ENCODE measurements at places on chromosomes 2 and 18.

- DNase-seq = peak; percentile 18
Measured at GRCh38 chr2:172307800-172308199, 119.6 kb upstream of the ITGA6 start.

DNA sequence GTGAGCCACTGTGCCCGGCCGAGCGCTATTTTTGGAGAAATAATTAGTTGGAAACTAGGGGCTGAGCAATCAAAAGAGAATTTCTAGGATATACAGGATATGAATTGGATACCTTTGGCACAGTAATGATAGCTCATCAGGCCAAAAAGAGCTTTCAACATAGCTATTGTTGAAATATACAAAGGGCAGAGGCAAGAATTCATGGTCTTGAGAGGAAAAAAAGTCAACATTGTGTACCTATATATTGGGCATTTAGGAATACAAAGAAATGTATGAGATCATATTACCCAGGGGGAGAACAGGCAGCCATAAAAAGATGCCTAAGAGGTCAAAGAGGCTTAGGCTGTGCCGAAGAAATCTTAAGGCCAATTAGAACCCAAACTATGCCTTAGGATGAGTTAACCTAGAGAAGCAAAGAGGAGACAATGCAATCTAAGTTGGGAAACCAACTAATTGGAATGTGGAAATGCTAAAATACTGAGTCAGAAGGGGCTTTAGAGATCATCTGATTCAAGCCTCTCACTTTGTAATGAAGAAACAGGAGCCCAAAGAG is 99.0 kb downstream of the RBBP8 start:
- peak; percentile 81 for DNase-seq

DNA sequence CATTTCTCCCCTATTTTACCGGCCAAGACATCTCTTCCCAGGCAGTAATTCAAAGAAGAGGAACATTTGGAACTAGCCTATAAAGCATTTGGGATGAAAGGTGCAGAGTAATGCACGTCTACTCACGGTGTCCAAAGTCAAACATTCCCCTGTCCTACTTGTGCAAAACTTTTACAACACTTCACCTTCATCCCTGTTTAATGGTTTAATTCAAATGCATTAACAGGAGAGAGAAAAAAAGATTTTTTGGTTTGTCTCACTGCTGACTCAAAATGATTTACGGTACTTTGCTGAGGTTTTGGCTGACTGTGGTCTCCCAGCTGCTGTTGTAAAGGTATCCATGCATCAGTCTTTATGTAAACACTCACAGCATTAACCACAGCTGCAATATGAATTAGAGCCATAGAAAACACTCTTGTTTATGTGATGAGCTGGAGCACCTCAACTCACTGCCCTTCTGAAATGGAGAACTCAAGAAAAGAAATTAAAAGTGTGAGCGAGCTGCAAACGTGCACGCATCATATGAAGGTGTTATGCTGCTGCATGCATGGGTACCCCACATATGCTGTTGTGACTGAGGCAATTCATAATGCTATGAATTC is 220.5 kb downstream of the PIEZO2 start:
- DNase-seq = peak; percentile 91

DNA sequence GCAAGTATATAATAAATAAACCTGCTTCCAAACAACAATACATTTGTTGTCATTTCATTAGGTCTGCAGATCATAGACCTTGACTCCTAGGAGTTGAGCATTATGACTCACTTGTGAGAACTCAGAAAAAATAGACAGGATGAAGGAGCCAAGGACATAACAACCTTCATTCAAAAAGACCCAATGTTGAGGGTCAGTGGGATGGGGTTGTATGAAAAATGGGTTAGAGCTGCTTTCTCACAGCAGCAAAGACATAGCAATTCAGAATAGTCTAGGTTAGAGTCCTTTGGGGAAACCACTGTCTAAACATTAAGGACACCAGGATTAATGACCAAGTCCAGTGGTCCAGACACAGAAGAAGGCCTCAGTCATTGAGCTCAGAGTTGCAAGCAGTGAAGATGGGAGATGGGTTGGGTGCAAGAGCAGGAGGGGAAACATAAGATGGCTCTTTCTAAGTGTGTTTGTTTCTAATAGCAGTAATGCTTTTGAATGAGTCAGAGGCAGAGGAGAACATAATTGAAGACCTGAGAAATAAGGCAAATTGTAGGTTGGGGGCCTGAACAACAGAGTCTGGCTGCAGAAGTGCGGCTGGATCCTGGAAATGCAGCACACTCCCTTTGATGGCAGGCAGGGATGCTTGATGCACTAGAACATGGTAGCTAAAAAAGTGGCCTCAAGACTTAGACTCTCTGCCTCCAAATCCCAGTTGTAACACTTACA is 3.7 kb upstream of the SERPINB10 start:
- DNase-seq = no peak

DNA sequence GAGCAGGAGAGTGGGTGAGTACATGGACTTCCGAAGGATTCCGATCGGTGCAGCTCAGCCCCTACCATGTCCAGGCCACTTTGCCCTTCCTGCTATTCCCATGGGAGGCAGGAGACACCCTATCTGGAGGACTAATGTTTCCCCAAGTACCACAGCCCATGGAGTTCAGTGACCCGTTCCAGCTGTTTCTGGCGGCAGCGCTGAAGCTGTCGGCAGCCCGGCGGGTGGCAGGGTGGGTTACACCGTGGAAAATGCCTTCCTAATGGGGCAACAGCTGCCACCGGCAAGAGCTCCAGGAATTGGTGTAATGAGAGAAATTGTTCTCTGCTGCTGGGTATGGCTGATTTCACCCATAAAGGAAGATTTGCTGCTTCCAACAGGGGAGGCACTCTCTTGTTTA is 98.3 kb downstream of the MYCN start:
- no peak for DNase-seq

DNA sequence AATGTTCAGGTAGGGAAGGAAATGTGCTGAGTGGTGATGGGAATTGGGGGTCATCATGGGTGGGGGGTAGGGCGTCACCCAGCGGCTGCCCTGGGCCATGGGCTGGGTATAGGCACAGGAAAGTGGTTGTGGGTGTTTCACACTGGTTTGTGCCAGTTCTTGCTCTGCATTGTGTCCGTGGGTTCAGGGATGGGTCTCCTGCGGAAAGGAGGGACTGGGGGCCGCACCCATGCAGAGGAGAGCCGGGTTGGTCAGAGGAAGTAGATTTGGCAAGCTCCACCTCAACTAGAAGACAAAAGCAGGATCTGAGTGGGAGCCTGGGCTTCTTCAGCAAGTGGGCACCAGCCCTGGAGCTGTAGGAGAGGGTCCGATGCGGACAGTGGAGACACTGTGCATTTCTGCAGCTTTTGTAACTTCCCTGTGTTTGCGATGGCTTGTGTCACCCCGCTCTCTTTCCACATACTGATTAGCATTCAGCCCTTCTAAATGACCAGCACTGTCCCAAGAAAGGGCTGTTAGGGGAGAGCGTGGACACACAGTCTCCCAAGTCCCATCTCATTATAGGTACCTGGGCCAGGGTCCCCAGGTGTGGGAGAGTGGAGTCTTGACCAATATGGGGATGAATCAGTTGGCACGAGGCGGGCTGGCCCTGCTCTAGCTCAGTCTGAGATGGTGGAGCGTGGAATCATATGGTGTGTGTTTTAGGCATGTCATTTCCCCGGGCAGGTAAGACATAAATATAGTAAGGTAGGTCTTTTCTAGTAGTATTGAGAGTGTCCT is 67.2 kb downstream of the LRRFIP1 start:
- no peak for DNase-seq

DNA sequence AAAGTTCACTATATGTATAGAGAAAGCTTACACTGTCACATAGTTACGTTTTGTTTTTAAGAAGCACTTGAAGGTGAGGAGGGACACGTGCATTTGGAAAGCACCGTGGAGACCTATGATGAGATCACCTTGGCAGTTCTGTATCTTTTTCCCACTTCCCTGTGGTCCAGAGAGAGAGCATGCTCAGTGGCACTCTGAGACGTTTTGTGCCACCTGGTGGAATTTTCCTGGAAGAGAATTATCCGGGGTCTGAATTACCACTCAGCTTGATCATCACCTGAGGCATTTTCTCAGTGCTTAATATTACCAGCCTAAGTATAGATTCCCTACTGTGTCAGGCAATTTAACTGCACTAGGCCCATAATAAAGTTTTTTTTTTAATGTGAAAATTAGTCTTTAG is 469.4 kb upstream of the SMIM21 start:
- no peak for DNase-seq

GRCh38 chr2:36333350-36334012 is 22.1 kb upstream of the CRIM1 start:
- DNase-seq = no peak

- no peak for DNase-seq
Measured at GRCh38 chr2:49936965-49937364, 782.6 kb upstream of the FSHR start.

- peak; percentile 34 for DNase-seq
Measured at GRCh38 chr18:9971313-9971920, 57.6 kb downstream of the VAPA start.

DNA sequence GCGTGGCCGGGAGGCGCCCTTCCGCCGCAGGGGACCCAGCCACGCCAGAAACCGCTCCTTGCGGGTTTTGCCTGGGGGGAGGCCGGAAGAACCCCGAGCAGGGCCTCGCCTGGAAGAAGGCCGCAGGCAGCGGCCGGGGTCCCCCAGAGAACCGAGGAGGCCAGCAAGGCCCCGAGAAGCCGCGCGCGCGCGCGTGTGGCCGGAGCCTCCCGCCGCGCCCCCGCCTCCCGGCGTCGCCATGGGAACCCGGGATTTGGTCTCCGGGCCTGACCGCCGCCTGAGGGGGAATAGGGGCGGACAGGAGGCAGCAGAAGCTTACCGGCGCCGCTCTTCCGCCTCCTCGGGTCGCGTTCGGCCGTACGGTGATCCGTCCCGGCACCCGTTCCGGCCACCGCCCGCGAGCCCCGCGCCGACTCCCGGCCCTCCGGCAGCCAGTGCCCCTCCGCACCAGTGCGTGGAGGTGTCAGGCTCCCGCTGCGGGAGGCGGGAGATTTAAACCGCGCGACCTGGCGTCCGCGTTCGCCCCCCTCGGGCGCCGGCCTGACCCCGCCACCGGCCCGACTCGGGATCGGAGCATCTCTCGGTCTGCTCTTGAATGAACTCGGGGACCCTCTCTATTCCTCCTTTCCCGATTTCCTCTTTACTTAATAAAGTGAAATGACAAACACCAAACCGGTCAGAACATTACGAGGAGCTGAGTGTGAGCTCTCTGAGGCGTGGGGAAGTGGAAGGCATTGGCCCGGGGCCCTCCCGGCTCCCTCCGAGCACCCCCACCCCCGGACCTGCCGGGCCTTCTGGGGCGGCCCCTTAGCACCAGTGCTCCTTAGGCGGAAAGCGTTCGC is at the start of gene ICA1L:
Gene ICA1L (minus strand): TSS at position 467 of the 842 bp plus-strand sequence. CDS start 42,757 bp downstream, outside the sequence.
- DNase-seq = peak; percentile 41

DNA sequence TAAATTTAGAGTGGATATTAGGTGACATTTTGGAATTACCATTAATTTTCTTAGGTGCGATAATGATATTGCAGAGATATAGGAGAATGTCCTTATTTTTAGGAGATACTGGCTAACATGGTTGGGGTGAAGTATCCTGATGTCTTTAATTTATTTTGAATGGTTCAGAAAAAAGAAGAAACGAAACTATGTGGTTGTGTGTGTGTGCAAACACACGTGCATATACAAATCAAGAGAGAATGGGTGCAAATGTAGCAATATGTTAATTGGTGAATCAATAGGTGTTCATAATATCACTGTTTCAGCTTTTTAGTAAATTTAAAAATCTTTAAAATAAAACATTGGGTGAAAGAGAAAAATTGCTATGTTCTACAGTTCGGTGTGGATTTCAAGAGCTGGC is 140.9 kb downstream of the DIS3L2 start:
- DNase-seq = no peak

DNA sequence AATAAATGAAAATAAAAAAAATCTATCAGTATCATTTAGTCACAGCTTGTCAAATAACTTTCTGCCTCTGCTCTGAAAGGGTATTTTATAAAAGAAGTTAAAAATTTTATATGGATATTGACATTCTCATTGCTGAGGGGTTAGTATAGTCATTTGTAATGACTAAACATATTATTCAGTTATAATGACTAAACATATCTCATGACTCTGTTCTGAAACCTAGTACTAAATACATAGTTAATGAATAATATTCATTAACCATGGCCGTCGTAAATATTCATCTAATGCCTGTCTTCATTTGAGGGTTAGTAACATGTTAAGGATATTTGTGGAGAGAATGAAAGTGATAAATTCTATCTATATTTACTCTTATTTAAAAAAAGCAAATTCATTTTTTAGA is 69.1 kb upstream of the MAP4K3 start:
- no peak for DNase-seq

DNA sequence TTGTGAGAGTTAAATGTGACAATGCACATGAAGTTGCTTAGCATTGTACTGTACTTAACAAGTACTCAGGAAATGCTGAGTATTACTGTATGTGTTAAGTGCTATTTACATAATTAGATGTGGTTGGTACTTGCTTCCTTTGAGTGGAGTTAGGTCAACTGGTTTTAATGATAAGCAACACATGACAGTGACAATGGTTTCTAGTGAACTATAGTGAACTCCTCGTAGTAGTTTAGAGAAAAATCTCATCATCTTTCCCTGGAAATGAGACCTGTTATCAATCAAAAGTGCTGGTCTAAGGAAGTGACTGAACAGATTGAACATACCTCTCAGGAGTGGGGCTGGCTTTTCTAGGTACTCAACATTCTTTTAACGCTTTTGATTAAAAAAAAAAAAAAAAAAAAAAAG is 29.2 kb upstream of the ZDBF2 start:
- DNase-seq = no peak

DNA sequence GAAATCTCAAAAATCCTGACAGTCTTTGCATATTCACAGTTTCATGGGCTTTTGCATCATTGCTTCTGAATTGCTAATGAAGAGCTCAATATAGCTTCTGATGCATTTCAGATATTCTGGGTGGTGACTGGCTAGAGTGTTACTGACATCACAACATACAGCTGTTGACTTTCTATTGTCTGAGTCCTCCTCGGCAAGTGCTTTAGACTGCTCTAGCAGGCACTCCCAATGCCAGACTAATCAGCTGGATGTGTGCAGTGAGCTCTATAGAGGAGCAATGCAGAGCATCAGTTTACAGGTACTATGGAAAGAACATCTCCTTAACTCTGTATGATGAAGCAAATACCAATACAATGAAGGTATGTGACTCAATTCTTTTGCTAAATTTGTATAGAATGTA is 54.9 kb downstream of the R3HDM1 start:
- no peak for DNase-seq

- peak; percentile 27 for DNase-seq
Measured at GRCh38 chr2:220985561-220985960, 586.5 kb downstream of the EPHA4 start.

GRCh38 chr2:205848601-205849000 is 166.3 kb downstream of the NRP2 start:
- peak; percentile 56 for DNase-seq

- no peak for DNase-seq
Measured at GRCh38 chr2:239065537-239065936, 217.7 kb downstream of the TWIST2 start.

DNA sequence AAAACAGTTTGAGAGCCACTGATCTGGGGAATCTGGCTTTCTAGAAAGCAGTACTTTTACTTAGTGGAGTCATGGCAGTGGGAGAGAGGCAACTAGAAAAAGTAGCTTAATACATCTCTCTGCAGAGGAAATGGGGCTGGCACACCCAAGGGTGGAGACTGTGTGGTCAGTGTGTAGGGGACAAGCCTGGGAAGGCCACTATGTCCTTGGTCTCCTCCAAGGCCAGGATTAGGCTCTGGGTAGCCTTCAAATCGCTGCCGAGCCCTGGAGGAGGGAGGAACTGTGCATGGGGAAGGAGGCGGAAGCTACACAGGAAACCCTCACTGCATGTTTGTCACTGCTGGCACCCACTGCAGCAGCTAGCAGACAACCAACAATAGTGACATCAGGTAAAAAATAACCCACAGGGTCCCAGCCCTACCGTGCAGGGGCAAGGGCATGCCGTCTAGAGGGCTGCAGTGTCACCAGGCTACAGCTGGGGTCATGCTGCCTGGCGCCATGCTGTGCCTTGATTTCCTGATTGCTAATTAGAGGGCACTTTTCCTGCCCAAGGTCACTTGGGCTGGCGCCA is 34.8 kb downstream of the LBH start:
- DNase-seq = no peak
